ENCODE measurements at places on chromosomes 2 and 18.

DNA sequence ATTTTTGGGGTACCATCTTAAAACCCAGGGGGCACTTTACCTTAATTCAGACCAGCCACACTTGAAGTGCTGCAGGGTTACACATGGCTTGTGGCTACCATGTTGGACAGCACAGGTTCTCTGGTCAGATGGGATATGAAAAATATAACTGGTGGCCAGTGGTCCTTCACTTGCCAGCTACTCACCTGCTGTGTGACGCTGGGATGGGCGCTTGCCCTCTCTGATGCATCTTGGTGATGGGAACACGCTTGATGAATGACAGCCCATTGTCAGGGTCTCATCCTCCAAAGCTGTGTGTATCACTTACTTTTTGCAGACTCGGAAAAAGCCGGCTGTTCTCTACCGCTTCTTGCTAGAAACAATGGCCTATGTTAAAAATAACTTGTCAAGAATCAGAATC, 22.5 kb downstream of the HJURP start:
- no peak for DNase-seq

DNA sequence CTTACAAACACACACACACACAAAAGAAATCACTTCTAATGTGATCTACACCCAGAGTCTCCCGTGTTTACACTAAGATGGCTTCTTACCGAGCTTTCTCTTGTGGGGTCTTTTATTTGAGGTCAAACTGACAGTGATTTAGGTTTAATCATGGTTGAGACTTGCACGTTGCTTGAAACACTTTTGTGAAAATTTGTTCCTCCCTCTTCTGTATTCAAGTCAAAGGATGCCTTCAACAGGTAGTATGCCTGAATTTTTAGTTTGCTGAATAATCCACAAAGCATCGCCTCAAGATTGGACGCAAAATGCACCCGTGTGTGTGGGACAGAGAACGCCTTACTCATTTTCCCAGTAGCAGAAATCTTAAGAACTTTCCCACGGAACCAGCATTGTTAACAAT, 4.0 kb upstream of the ZNF516 start:
- DNase-seq: no peak

GRCh38 chr2:39216346-39217191, 27.2 kb downstream of the CDKL4 start:
- peak; percentile 24 for DNase-seq

- DNase-seq: no peak
Measured at GRCh38 chr2:205845446-205845845, 163.1 kb downstream of the NRP2 start.

- DNase-seq: no peak
Measured at GRCh38 chr2:174334781-174335251, at the start of gene SP9. SP9 (plus strand) TSS chr2:174334954; CDS start chr2:174335093, 139 bp downstream.

- DNase-seq: no peak
Measured at GRCh38 chr18:59085126-59085794, 54.4 kb upstream of the SEC11C start.

DNA sequence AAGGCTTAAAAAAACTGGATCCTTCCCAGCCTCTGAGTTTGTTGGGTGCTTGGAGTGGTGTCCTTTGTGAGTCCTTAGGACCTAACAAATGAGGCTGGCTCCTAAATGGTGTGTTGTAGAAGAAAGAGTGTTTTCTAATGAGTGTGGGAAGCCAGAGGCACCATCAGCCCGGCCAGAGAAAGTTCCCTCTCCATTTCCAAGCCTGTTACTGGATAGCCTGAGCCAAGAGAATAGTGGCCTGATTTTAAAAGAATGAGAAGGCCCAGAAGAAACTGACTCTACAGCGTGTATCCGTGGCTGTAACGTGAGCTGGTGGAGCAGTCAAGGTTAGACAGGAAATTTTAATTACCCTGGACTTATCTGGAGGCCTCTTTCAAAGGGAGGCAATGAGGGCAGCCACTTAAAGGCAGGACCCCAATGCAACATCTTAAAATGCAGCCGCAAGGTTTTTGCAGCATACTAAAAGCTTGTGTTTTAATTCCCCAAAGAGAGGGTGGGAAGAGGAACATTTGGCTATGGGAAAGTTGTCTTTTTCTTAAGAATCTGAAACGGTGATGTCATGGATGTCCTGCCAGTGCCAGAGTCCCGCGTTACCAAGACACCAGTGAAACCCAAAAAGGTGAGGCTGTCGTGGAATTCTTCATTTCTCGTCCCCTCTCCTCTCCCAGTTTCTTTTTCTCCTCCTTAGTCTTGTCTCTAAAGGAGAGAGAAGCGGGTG, 4.6 kb downstream of the EFHD1 start:
- no peak for DNase-seq

GRCh38 chr2:216603010-216603883, 30.0 kb upstream of the IGFBP2 start:
- DNase-seq: no peak

- no peak for DNase-seq
Measured at GRCh38 chr2:238667639-238668038, 180.2 kb upstream of the TWIST2 start.

- DNase-seq: peak; percentile 21
Measured at GRCh38 chr2:65431421-65432226, 775 bp downstream of the SPRED2 start.

GRCh38 chr2:218471982-218472381, 53.1 kb downstream of the VIL1 start:
- DNase-seq: no peak

DNA sequence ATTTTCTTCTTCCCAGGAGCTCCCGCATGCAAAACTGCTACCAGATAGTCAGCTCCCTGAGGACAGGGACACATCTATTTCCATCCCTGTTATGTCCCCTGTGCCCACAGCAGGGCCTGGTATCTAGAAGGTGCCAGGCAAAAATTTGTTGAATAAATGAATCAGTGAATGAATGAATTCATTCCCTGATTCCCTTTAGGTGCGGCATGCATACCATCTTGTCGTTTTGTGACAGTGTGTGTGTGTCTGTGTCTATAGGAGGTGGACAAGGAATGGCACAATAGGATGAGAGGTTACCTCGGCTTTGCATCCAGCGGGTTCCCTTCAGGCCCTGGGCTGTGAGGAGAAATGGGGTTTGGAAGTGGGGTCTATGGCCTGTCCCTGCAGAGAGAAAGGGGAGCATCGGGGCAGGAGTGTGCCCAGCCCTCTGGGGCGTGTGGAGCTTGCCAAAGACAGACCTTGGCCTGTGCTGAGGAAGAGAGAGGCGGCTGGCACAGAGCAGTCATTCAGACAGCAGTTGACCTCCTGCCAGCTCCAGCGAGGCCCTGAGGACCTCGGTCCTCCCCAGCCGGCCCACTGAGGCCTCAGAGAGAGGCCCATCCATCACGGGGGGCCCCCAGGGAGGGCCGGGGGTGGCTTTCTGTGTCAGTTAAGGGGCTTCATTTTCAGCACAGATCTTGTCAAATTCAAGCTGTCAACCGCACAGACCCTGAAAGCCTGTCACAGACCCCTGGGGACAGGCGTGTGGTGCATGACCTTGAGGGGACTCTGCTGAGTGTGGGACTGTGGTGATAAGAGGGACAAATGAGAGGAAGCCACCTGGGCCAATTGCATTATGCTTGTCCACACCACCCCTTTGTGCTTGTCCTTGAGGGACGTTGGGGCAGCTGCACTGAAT, 125.9 kb upstream of the CXCR4 start:
- no peak for DNase-seq

GRCh38 chr18:75754433-75754832, 326.9 kb upstream of the SMIM21 start:
- DNase-seq: no peak

DNA sequence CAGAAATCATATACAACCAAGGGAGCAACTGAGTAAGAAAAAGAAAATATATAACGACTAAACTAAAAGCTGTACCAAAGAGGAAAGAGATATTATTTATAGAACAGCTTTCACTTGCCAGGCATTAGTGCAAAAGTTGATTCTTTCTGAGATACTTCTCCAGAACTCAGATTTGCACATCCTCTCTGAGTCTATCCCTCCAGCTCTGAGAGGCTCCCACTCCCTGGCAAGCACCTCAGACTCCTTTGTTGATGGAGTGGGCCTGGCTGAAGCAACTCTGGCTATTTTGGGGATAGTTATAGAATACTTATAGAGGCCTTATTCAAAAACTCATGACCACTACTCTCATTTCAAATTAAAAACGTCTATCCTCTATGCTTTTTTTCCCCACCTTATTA, 501.6 kb upstream of the TNP1 start:
- DNase-seq: no peak

DNA sequence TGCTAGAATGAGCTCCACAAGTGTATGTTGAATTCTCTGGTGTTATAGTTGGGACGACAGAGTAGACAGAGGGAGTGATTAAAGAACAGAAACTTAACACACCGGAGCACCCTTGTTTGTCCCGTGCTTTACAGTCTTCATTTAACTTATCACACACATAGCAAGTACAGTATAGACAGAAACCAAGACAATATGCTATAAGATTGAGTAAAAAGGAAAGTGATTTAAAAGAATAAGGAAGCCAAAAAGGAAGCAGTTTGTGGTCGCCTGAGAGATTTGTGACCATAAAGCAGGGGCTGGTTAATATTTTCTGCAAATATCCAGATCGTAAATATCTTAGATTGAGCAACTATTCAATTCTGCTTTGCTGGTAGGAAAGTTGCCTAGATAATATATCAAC, 1128.4 kb downstream of the TSN start:
- no peak for DNase-seq

DNA sequence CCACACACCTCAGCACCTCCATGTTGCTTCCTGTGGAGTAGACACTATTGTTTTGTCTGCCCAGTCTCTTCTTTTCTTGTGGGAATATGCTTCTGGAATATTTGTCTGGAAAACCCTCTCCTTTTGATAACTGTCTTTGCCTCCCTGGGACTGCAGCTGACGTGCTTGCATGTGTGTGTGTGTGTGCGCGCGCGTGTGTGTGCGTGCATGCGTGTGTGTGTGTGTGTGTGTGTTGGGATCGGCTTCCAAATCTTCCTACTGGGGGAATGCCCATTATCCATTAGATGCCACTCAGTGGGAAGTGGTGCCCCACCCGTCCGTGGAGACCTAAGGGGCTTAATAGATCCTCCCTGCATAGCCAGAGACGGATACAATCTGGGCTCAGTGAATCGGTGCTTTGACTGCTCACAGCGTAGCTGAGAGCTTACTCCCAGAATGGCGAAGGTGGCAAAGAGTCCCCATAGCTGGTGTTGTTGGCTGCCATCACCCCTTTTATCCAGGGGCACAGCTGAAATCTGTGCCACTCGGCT, 86.9 kb downstream of the RRM2 start:
- DNase-seq: no peak

- no peak for DNase-seq
Measured at GRCh38 chr18:33844232-33844631, 266.2 kb downstream of the ASXL3 start.

GRCh38 chr2:235265348-235265965, 228.4 kb upstream of the AGAP1 start:
- no peak for DNase-seq

DNA sequence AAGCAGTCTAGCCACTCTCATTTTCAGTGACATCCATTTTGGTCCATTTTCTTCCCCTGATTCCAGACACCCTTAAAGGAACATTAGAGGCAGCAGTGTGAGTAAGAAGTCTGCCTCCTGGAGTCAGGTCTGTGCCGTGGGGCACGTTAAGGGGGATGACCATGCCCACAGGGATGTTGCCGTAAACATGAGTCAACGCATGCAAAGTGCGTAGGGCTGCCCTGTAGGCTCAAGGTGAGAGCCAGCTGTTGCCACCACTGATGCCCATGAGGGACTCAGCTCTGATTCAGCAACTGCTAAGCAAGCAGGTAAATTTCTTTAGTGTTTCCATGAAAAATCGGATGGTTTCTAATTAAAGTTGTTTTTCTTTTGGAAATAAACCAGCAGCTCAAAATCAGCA, 61.4 kb upstream of the TFCP2L1 start:
- no peak for DNase-seq

GRCh38 chr2:33034784-33035183, 88.0 kb downstream of the LTBP1 start:
- no peak for DNase-seq

All from stimulated activated CD4-positive, alpha-beta T cell treated with anti-CD3 and anti-CD28 coated beads, Interleukin-12 subunit alpha, Interleukin-12 subunit beta, amount 100 ng/mL, for 24 hours (primary cell).